ENCODE measurements at places on chromosomes 7 and 10. TPM values are rescaled to one million over a fixed set of nuclear protein-coding genes. Genes with fewer than 3 reads are reported as not detected.

The ALKBH4 gene
- 6.9 TPM for total RNA-seq

The MMD2 gene
- not detected for total RNA-seq

The RELN gene
- total RNA-seq, result not detected

The GAD2 gene
- not detected for total RNA-seq

The TMEM140 gene
- total RNA-seq, result 6.2 TPM

The LLCFC1 gene
- not detected for total RNA-seq

The HKDC1 gene
- total RNA-seq, result not detected

The DPCD gene
- total RNA-seq, result 19.0 TPM

The DPYSL4 gene
- 20.9 TPM for total RNA-seq

The PRKCQ gene
- total RNA-seq, result 47.1 TPM

The ADGRA1 gene
- not detected for total RNA-seq

The IL6 gene
- not detected for total RNA-seq
